A172 (cell line): ENCODE measurements at places on chromosomes 5 and 9.

DNA sequence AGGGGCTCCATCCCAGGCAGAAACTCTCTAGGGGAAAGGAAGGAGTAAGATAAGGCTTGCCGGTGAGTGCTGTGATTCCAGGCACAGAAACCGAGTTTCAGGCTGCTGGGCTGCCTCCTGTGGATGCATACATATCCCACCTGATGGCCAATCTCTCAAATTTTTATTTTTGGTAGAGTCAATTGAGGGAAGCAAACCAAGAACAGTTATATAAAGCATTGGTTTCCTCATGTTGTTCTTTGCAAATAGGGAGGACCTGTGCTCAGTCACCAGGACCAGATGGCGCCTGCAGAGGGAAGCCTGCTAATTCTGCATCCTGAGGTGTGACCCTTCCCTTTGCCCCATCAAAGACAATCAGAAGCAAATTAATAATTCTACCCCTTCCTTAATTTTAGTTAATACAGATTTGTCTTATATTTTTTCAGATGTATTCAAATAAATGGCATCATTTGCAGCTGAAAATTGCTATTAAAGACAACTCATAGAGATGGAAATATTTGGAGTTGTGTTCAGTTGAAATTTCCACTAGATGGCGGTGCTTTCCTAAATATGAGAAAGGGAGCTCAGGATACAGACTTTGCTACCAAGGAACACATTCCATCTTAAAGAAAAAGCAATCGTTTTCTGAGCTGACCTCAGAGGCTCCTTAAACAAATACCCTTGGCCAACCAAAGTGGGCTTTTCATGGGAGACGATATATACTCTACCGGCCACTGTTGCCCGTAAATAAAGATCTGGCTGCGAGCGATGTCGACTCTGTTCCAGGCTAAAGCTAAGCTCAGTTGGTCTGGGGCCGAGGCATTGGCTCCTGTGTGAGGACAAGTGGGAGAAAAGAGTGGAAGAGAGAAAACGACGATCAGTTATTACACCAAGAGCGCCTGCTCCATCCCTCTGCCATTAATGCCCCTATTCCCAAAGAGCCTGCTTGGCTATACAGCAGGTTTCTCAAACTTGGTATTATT is 225.7 kb upstream of the KLF9 start:
- DNase-seq = peak; percentile 55

GRCh38 chr5:147169399-147169798 is 65.4 kb upstream of the STK32A start:
- peak; percentile 60 for DNase-seq

GRCh38 chr9:106700676-106701075 is 162.3 kb upstream of the ZNF462 start:
- DNase-seq = no peak

- peak; percentile 64 for DNase-seq
These were observed 4.5 kb downstream of the FANCC start for GRCh38 chr9:95313010-95313498.

- DNase-seq = no peak
These were observed 23.6 kb upstream of the RAB14 start for GRCh38 chr9:121225240-121225639.

DNA sequence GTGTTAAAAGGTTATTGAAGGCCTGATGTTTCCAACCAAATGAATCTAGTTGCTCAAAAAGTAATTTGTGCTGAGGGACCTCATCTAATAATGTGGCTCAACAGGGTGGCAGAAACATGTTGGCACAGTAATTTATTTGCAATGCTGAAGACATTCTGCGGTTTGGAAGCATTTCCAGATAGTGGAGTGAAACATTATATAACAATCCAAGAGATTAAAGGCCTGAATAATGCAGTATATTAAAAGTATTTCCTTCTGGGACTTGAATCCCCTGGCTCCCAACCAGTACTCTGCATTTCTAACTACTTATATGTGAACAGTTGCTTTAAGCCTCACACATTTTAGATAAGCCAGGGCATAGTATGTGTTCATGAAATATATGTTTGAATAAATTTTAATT is 25.9 kb upstream of the ALDH1A1 start:
- DNase-seq = peak; percentile 64

- DNase-seq = peak; percentile 18
These were observed 29.9 kb upstream of the C7 start for GRCh38 chr5:40879163-40879942.

DNA sequence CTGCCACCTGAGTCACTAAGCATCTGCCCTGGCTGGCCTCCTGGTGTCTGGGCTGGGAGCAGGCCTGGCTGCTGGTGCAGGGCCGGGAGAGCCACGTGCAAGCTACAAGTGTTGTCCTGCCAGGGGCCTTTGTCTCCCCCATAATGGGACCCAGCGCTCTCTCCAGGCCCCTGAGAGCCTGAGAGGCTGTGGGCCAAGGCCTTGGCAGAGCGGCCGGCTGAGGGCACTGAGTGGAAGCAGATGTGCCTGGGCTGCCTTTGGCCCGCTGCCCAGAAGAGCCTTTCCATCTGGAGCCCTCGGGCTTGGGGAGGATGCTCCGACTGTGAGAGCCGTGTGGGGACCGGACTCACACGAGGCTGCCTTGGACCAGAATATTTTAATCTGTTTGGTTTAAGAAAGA is 185.5 kb downstream of the RGS3 start:
- no peak for DNase-seq

GRCh38 chr5:34622098-34622400 is 34.1 kb upstream of the RAI14 start:
- no peak for DNase-seq

DNA sequence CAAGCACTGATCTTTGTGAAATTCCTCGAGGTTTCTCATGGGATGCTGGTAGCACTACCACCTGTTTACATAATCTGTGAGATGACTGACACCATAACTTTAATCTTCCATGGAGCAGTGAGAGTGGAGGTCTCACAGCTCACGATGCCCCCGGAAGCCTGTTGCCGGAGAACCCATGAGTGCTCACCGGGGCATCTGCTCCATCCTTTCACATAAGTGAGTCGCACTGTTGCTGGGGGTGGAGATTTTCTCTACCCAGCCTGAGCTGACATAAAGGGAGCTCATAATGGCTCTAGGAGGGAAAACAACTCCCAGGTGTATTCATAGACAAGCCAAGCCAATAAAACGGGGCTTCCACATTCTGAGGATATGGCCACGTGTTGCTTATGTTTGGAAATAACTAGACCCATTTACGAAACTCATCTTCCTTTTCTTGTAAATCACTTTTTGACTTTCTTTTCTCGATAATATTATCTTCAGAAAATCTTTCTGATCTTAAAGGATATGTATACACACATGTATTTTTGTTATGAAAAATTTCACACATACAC is 11.2 kb upstream of the GFPT2 start:
- DNase-seq = no peak

- no peak for DNase-seq
These were observed 100.9 kb upstream of the APC start for GRCh38 chr5:112636751-112637150.

- DNase-seq = no peak
These were observed 18.5 kb downstream of the ARHGEF28 start for GRCh38 chr5:73644385-73644963.

GRCh38 chr9:89600831-89601230 is 4.0 kb upstream of the GADD45G start:
- no peak for DNase-seq

- no peak for DNase-seq
These were observed 97.1 kb downstream of the PJA2 start for GRCh38 chr5:109312695-109313094.

DNA sequence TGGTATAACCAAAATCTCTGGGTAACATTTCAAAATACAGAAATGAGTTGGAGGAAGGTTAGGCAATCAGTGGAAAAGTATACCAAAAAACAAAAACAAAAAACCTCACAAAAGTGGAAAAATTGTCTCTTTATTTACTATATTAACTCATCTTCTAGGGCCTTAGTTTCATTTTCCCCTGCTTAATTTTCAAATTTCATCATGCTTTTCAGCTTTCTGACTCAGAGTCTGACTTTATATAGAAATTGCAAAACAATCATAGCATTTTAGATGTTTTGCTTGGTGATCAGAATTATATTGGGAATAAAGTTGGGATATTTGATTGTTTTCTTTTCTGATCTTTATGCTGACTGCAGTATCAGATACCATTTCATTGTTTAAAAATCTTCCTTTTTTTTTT is 257.0 kb upstream of the PRR16 start:
- no peak for DNase-seq

GRCh38 chr9:98182069-98182820 is 10.2 kb downstream of the CORO2A start:
- DNase-seq = no peak

DNA sequence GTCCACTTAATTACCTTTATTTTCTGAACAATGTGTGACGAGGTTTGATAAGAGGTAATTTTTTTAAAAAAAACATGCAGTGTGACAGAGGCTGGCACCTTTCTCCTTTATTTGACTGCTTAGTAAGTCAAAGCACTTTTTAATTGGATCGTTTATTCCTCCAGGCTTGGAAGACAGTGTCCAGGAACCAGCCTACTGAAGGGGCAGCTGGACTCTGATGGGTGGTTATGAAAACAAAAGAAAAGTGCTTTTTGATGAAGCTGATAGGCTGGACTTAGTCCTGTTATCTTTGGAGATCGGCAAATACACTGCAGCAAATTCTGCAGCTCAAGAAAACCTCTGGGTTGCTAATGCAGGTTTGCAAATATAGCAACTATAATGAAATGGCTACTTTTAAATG is 141.7 kb downstream of the DCP2 start:
- no peak for DNase-seq

- DNase-seq = no peak
These were observed 82.1 kb upstream of the LMX1B start for GRCh38 chr9:126531591-126531990.

DNA sequence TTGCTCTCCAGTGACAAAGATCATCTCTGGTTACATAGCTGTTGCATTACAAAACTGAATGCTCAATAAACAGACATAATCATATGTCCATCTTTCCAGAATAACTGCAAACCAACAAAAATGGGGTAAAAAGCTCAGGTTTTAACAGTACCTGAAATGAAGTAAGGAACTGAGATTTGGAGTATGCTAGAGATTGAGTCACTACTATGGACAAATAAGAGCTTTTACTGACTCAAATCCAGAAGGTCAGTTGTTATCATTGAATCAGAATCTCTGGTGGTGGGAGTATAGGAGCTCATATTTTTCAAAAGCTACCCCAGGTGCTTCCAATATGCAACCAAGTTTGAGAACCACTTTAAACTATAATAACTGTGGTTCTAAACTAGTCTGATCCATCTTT is 4.1 kb upstream of the RAPGEF6 start:
- no peak for DNase-seq

DNA sequence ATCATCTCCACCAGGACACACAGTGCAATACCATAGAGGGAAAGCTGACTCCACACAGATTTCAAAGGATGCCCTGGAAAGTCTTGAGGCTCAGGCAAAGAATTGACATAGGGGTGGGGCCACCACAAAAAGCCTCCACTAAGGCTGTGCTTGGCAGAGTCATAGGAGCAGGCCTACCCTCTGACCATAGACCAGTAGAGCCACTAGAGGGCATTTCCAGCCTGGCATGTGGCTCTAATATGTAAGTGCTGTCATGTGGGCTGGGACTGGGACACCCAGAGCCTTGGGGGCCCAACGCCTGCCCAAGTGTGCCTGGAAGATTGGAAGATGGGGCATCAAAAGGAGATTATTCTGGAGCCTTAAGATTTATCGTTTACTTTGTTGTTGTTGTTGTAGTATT is 726.0 kb downstream of the DNAH5 start:
- peak; percentile 31 for DNase-seq

DNA sequence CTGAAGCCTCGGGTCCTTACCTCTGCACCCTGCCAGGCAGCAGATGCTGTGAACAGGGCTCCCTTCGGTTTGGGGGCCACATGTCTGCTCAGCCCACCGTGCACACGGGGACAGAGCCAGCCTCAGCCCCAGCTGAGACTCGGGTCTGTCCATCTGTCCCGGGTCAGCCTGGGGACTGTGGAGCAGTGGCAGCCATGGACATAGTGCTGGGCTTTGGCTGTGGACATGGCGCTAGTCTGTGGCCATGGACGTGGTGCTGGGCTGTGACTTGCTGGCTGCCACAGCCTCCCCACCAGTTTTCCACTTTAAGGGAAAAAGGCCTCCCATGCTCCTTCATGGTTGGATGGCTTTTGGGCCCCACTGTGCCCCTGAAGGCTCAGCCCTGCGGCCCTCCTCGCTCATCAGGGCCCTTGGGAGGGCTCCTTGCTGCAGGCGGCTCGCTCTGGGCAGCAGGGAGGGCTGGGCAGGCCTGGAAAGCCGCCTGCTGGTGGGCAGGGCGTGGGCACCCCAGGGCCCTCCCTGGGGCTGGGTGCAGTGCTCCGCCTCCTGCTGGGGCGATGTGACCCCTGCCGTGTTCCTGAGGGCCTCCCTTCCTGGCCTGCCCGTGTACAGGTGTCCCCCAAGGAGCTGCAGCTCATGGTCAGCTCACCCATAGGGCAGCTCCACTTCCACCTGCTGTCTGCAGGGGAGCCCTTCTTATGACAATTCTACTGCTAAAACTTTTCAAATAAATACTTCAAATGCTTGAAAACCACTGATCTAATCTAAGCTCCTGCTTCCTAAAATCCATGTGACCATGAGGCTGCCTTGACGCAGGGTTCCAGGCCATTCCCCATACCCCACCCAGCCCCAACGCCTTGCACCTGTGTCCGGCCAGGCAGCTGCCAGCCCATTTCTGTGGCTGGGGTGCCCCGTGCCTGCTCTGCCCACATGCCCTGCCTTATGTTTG is 112.1 kb upstream of the LMX1B start:
- peak; percentile 61 for DNase-seq

GRCh38 chr5:128586848-128587247 is 48.8 kb upstream of the FBN2 start:
- no peak for DNase-seq

DNA sequence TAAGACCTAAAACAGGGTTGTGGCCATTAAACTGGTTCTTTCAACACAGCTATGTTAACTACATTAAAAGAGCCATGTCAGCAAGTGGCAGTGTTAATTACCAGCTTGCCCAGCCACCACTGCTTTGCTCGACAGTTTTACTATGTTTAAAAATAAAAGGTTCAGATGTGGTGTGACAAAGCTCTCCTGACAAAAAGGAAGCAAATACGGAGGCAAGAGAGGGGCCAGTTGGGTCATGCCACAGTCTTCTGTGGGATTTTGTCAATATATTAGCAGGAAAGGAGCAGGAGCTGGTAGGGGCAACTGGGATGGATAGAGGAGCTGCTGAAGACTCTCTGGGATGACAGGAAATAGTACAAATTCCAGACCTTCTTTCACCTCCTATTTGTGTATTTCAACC is 113.5 kb upstream of the PCA3 start:
- DNase-seq = no peak

GRCh38 chr5:137201876-137202275 is 297.2 kb downstream of the SPOCK1 start:
- no peak for DNase-seq

DNA sequence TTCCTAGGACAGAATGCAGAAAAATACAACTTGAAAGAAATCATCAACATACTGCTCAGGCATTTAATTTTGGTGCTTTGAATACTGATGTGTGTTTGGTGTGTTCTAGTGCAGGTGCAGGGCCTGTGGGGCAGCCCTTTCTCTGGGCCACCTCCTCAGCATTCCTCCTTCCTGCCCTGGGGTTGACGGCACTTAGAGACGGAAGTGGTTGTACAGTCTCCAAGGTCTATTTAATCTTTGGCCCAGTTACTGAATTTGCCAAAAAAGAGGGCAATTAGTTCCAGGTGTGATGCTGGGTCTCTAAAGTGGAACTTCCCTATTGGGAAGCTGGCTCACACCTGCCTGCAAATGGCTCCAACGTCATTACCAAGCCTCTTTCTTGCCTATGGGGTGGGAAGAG is 269.0 kb downstream of the SH3GL2 start:
- DNase-seq = no peak
